ENCODE measurements at places on chromosomes 1 and 21.

GRCh38 chr1:22790232-22791008 lies 79.8 kb downstream of the EPHB2 start:
- no peak for DNase-seq

DNA sequence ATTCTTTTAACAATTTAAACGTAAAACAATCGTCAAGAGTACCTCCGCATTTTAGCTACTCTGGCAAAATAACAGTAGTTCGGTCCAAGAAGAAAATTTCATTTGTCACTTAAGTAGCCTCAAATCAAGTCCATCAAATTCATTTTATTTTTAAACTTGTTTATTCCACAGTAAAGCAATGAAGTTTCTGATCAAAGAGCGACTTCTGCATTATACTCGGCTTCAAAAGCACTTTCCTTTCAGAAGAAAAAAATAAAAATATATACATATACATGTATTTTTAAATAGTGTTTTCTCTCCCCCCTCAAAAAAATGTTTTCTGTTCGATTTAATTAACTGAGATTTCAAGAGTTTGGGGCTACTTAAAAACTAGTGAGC lies 115.0 kb downstream of the RERE start:
- DNase-seq, result no peak

DNA sequence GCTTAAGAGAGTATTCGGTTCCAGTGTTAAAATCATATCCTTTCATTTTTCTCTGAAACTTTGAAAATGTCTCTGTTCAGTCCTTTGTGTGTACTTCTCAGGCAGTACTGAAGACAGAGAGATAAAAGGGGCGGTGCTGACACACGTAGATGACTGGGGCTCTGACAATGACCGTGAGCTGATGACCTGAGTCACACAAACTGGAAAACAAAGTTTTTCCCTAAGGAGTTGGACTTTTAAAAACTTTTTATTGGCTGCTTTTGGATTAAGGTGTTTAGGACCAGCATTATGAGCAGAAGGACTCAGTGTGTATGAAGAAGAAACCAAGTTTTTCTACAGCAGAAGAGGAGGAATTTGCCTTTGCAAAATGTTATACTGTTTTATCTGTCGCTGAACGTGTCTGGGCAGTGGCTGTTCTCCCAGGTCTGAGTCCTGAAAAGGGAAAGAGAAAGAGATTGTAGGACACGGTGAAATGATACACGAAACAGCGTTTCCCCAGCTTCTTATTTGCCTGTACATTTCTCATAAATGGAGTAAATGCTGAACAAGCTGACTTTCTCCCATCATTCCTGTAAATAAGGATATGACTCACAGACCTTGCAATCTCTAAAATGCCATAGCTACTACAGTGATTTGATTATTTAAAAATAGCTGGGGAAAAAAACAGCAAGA lies 51.5 kb downstream of the MAP3K7CL start:
- DNase-seq, result no peak

GRCh38 chr1:180562640-180563025 lies 3.9 kb downstream of the OVAAL start:
- no peak for DNase-seq

DNA sequence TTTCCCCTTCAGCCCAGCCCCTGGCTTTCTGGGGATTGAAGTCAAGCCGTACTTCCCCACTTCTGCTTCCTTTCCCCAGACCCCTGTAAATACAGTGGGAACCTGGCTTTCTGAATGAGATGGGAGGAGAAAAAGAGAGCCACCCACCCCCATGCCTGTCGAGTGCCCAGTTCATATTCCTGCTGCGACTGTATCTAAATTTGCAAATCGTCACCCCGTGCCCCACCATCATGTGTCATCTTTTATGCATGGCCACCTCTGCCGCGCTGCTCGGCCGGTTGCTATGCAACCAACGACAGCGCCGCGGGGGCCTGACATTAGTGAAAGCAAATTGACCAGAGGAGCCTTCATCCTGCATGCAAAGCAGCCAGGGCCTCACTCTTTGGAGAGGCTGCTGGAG lies 143.0 kb downstream of the ELAVL4 start:
- DNase-seq, result no peak

GRCh38 chr1:244173769-244174168 lies 122.7 kb downstream of the ZBTB18 start:
- DNase-seq, result no peak

- DNase-seq, result no peak
Measured at GRCh38 chr1:78184460-78185072, 138.8 kb downstream of the GIPC2 start.

DNA sequence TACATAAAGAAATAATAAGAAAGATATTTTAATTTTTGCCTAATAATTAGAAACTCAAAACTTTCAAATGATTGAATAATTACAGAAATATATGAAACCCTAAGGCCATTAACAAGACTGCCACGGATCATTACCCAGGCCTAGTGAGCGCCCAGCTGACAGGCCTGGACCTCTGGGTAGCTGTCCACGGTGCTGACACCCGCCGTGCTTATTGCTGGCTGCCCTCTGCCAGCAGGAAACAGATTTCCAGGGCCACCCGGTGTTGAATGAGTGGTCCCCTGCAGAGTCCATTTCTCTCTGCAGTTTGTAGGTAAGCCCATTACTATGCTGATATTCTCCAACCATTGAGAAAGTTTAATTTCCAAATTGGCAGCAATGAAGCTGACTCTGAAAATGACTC lies 254.4 kb upstream of the GJB5 start:
- DNase-seq, result no peak

DNA sequence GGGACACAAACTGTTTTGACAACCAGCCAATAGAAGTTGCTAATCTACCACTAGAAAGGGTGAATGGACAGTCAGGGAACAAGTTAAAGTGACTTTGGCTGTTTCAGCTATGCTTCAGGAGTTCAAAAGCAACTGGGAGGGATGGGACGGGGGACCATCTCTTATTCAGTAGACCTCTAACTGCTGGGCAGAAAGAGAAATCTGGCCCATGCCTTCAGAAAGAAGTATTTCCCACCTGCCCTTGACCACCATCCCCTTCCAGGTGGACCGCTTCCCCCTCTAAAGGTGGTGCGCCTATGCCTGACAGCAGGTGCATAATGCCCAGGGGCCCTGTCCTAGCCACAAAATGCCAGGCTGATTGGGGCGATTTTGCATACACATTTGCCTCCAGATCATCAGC lies 5.2 kb downstream of the ITPKB start:
- DNase-seq, result no peak

DNA sequence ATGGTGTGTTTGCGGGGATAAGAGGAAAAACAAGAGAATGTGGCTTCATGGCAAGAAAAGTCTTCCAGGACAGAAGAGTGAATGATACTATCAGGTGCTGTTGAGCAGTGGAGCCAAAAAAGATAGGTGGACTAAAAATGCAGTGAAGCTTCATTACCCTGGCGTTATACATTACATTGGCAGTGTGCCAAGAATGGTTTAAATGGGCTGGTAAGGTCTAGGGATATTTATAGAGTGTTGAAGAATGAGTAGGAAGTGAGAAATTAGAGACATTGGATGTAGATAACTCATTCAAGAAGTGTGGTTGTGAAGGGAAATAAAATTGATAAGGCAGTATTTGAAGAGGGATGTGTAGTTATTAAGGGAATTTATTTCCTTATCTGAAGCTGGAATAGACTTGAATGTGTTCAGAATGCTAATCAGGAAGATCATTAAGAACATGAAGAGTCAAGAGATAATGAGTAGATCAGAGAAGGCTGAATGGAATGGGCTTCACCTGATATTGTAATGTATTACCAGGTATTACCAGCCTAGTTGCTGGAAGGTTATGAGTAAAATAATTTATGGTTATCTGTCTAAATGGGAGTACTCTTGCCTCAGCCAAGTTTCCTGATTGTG lies 72.7 kb downstream of the MAST2 start:
- DNase-seq, result no peak

DNA sequence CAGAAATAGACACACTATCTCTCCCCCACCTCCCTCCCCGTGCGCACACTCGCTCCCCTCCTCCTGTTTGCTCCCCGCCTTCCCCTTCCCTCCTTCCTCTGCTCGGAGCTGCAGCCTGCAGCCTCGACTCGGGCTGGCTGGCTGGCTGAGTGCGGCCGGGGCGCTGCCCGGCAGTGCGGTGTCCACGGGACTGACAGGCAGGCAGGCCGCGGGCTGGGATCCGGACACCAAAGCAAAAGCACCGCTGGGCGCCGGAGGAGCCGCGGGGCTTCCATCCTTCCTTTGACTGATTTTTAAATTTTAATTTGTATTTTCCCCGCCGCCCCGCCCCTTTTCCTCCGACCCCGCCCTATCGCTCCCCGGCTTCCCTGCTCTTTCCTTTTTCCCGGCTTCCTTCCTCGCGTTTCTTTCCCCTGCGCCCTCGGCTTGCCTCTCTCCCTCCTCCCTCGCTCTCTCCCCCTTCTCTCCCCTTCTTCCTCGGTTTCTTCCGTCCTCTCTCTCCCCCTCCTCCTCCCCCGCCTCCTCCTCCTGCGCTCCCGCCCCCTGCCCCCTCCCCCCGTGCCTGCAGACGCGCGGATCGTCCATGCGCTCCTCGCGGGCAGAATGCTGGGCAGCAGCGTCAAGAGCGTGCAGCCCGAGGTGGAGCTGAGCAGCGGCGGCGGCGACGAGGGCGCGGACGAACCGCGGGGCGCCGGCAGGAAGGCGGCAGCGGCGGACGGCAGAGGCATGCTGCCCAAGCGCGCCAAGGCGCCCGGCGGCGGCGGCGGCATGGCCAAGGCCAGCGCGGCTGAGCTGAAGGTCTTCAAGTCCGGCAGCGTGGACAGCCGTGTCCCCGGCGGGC lies 109.4 kb downstream of the NAV1 start:
- no peak for DNase-seq

- no peak for DNase-seq
Measured at GRCh38 chr1:93722081-93723031, 40.7 kb upstream of the BCAR3 start.

GRCh38 chr1:70706381-70707037 lies 295.4 kb downstream of the CTH start:
- no peak for DNase-seq

- no peak for DNase-seq
Measured at GRCh38 chr1:155961937-155962336, 16.4 kb downstream of the ARHGEF2 start.

- DNase-seq, result no peak
Measured at GRCh38 chr1:235239851-235240250, 78.8 kb upstream of the RBM34 start.

DNA sequence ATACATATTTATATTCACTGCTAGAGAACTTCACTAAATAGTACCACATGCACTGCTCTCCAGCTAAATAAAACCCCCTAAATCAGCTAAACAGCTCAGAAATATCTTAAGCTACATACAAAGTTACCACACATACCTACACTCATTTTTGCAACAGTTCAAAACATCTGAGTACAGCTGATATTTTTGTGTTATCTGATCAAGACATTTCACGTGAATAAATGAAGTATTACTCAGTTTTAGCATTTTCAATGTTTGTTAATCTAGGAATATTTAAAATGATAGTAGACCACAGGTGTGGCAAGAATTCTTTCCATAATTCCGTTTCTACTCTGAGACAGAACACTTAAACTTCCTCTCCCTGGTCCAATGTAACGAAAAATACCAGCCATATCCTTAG lies 20.8 kb downstream of the EVI5 start:
- no peak for DNase-seq

GRCh38 chr1:207032528-207033017 lies at the start of gene C1orf116:
Gene C1orf116, minus strand, starts transcription at chr1:207032756. Its CDS starts 5,158 bp downstream, at chr1:207027598.
- no peak for DNase-seq

GRCh38 chr1:145705622-145706021 lies 1.5 kb downstream of the PDZK1 start:
- DNase-seq, result no peak

DNA sequence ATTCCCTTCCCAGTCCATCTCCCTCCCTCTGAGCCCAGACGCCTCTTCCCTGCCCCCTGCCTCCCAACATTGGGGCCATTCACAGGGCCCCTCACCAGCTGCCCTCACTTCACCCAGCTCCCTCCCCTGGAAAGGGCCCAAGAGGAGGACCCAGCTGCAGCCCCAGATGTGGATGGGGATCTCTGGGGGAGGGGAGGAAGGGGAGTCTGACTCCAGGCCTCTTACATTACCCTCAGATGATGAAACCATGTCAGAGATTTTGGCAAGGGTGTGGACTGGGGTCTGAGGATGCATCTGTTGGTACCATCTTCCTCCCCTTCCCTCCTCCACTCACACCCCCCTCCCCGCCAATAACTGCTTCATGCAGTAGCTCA lies 1.1 kb upstream of the KIF21B start:
- DNase-seq, result no peak

- DNase-seq, result no peak
Measured at GRCh38 chr1:115332813-115333608, 5.0 kb downstream of the NGF start.

All from stimulated activated CD4-positive, alpha-beta T cell treated with anti-CD3 and anti-CD28 coated beads, TNF-alpha, amount 100 ng/mL, for 4 hours (primary cell).